Activated T-cell treated with anti-CD3 and anti-CD28 coated beads, Interleukin-2, amount 50 U/mL, for 4 hours (primary cell): ENCODE measurements at places on chromosomes 5 and 9. TPM values are rescaled to one million over a fixed set of nuclear protein-coding genes. Genes with fewer than 3 reads are reported as not detected.

- no peak for DNase-seq
These were observed 474.0 kb downstream of the CCDC171 start for GRCh38 chr9:16026886-16027285.

- DNase-seq: no peak
These were observed 250.2 kb downstream of the CYLC2 start for GRCh38 chr9:103245369-103245768.

- no peak for DNase-seq
These were observed 54.0 kb upstream of the CTSL start for GRCh38 chr9:87671925-87672324.

DNA sequence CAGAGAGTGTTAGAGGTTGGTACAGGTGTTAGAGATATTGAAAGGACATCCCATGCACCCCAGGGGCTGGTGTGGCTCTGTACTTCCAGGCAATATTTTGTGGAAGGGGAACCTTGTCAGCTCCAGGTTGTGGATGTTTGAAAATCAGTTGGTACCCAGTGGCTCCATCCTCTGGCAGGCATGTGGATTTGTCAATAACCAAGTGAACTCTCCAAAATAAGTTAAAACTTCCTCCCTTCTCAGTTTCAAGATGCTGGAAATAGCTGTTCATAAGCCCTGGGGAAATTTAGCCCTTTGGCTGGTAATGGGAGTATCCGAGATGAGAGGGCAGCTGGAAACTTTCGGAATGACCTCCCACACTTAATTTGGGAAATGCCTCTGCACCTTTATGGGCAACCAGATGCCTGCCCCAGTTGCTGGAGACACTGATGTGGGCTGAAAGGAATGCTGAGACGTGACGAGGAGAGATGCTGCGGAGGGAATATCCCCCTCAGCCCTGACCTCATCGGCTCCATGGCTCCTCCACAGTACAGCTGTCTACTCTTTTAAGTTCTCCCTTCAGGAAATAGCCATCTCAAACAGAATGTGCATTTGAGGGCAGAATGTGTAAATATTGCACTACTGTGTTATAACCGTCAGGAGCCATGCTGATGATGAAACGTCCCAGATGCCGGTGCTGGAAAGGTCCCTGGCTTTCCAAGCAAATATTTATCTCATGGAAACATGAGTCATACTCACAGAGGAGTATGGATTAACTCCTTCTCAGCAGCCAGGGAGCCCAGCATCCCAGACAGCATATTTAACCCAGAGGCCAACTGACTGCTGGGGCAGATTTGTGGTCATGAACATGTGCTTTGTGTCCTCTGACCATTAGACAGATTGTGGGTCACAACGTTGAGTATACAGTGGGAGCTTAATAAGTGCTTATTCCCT is 29.5 kb downstream of the TGFBI start:
- no peak for DNase-seq

DNA sequence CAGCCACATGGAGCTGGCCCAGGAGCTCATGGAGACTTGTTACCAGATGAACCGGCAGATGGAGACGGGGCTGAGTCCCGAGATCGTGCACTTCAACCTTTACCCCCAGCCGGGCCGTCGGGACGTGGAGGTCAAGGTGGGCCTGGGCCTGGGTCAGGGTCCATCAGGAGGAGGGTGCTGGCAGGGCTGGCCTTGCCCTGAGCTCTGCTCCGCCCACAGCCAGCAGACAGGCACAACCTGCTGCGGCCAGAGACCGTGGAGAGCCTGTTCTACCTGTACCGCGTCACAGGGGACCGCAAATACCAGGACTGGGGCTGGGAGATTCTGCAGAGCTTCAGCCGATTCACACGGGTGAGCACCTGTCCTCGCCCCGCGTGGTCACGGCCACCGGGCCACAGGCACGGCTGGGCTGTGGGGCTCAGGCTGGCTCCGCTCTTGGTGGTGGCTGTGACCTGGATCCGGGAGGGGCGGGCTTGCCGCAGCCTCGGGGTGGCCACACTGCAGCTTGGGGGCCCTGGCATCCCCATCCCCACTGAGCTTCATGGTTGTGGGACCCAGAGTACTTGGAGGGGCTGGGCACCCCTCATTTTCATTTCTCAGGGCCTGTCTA is 7.1 kb downstream of the DPP7 start:
- DNase-seq: no peak

- no peak for DNase-seq
These were observed 350 bp upstream of the ECPAS start for GRCh38 chr9:111484572-111484894.

- no peak for DNase-seq
These were observed 13.8 kb downstream of the DNAH5 start for GRCh38 chr5:13930541-13931171.

- no peak for DNase-seq
These were observed 206.1 kb upstream of the ZNF608 start for GRCh38 chr5:124952566-124952965.

Gene SLC45A2
- total RNA-seq: not detected

Gene C5orf58
- not detected for total RNA-seq

Gene F12
- 3.1 TPM for total RNA-seq
